ENCODE measurements at places on chromosomes 6 and 20. TPM values are rescaled to one million over a fixed set of nuclear protein-coding genes. Genes with fewer than 3 reads are reported as not detected.

- no peak for DNase-seq
Observed at GRCh38 chr20:1154226-1154625, 30.6 kb downstream of the TMEM74B start.

DNA sequence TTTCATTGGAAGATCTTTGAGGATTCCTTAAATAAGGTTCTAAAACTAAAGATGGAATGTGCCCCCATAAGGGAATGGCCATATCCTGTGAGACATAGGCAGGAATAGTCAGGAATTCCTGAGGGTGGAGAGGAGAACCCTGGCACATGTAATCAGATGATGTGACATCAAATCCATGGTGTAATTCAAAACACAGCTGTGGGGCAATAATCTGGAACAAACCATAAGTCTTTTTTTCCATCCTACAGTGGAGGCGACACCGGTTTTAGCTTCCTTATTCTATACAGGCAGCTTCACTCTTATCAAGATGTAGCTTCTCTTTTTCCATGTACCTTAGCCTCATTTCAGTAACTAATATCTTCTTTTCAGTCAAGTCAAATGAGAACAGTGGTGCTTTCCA is 133.6 kb upstream of the CITED2 start:
- no peak for DNase-seq

The SGK2 gene
- polyA plus RNA-seq: 79.5 TPM

DNA sequence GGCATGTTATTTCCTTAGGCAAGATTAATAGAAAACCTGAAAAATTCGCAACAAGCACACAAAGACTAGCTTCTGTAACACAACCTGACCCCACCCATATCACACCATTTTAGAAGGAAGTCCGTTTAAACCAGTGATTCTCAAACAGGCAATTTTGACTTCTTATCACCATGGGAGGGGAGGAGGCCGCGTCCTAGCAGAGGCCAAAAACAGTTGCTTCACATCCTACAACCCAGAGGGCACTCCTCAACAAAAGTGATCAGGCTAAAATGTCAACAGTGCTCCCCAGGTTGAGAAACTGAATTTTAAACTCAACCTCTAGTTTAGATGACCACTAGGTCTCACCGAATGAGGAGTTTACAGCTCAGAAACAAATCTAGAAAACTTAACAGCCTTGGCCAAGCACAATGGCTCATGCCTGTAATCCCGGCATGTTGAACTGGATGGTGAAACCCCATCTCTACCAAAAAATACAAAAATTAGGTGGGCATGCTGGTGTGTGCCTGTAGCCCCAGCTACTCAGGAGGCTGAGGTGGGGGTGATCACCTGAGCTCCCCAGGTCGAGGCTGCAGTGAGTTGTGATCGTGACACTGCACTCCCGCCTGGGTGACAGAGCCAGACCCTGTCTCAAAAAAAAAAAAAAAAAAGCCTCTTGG is 3.4 kb downstream of the SNX5 start:
- no peak for DNase-seq

GRCh38 chr6:15244620-15245360 is 1.1 kb upstream of the JARID2 start:
- DNase-seq: no peak

- DNase-seq: no peak
Observed at GRCh38 chr6:77011929-77012545, 451.3 kb downstream of the HTR1B start.

DNA sequence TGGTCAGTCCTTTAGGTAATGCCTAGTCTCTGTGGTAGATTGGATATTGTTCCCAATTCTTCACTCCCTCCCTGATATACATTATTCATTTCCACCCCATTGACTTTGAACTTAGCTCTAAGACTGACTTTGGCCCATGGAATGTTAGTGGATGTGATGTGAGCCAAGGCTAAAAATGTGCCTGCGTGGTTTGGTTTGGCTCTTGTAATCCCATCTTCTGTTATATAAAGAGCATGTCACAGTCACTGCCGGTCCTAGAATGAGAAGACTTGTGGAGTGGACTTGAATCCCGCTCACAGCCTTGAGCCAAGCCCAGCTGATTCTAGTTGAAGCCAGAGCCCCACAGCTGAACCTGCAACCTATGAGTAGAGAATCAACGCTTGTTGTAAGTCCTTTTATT is 23.6 kb upstream of the DNAAF9 start:
- DNase-seq: no peak

DNA sequence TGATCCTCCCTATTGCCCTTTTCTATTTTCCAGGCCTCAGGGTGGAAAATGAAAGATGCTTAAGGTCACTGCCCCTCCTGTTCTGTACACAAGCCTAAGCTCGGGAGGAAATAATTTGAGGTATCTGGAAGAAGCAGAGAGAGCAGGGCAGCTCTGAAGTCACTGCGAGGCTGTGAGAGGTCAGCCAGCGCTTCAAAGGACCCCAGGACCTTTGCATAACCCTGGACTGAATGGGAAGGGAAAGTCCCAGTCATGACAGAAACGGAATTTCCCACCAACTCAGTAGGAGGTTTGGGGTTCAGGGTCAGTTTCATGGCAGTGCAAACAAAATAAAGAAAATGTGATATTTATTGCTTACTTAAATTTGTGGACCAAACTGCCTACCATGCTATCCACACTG is 58.1 kb downstream of the LRFN2 start:
- DNase-seq: no peak

DNA sequence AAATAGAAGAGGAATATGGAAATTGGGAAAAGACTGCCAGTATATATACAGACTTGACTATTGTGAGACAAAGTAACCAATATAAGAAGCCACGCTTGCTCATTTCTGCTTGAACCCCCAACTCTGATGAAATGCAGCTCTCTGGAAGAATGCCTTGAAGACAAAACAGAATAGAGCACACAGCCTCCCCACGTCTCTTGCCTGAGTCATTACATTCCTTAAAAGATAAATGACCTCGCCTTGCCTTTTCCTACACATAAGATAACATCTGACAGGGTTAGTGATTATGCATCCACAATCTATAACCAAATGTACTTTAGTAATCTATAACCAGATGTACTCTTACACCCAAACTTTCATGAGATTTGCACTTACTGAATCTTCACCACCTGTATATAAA is 141.1 kb upstream of the EEF1E1 start:
- DNase-seq: no peak

GRCh38 chr6:56671160-56671559 is 28.5 kb upstream of the DST start:
- DNase-seq: no peak

DNA sequence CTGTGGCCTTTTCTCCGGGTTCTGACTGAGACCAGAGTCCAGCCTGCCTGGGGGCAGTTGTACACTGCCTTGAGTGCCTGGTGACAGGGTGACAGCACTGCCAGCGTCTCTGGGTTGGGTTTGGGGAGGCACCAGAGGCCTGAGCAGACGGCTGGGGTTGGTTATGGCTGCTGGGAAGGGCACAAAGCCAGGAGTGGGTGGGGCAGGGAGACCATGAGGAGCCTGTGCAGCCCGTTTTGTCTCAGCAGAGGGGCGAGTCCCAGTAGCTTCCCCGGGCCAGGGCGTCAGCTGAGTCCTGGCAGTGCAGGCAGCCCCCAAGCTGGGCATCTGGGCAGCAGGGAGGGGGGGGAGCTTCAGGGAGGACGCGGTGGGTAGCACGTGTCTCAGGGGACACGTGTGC is 15.3 kb upstream of the SULF2 start:
- no peak for DNase-seq

GRCh38 chr6:160952633-160953281 is 38.8 kb upstream of the MAP3K4 start:
- no peak for DNase-seq

- no peak for DNase-seq
Observed at GRCh38 chr6:137872581-137873115, 5.6 kb downstream of the TNFAIP3 start.

DNA sequence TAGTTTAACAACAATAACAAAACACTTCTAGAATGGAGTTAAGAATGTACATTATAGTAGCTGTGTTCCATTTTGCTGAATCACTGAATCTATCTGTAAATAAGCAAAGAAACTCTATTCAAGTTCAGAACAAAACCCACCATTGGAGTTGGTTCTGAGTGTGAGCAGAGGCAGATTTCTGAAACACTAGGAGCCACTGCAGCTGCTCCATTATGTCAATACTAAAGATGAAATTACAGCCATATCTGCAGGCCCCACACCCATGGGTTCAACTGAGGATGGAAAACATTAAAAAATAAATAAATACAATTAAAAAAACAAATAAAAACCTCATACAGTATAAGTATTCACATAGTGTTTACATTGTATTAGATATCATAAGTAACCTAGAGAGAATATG is 91.0 kb downstream of the REPS1 start:
- no peak for DNase-seq

The ADGRF4 gene
- 0.26 TPM for polyA plus RNA-seq

GRCh38 chr6:168599118-168599494 is 158.1 kb downstream of the SMOC2 start:
- no peak for DNase-seq

DNA sequence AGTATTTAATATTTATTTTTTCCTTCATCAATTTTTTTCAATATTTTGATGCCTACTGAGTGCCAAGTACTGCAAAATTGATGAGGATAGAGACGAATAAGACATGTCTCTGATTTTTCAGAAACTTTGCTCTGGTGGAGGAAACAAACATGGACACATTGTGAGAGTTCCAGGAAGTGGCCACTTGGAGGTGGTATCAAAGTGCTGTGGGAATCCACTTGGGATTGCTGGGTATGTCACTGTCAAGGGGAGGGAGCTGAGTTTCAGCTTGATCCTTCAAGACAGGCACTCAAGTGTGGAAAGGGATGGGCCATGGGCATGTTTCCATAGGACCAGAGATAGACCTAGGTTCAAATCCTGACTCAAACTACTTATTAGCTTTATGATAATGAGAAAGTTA is 24.5 kb upstream of the ABCC10 start:
- DNase-seq: no peak

DNA sequence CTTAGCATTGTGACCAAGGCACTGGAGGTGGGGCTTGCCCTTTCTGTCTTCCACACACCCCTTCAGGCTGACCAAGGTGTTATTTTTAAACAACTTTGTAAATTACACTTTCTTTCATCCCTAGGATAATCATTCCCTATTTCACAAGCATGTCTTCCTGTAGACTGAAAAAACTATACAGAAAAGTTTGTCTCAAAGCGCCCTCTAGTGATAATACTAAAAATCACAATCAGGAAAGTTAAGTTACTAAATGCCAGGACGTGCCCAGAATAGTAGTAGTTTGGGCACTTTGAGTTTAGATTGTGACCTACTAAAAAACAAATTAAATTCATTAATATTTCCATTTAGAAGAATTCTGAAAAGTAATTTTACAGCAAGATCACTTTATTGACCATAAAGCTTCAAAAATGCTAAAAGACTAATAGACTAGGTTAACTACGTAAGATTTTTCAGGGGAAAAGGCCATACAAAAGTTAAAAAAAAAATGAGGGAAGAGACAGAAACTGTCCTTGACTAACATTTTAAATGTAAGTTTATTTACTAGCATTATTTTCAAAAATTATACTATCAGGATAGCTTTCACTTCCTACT is 123.3 kb upstream of the DUSP22 start:
- DNase-seq: no peak

The TBPL1 gene
- 47.2 TPM for polyA plus RNA-seq

DNA sequence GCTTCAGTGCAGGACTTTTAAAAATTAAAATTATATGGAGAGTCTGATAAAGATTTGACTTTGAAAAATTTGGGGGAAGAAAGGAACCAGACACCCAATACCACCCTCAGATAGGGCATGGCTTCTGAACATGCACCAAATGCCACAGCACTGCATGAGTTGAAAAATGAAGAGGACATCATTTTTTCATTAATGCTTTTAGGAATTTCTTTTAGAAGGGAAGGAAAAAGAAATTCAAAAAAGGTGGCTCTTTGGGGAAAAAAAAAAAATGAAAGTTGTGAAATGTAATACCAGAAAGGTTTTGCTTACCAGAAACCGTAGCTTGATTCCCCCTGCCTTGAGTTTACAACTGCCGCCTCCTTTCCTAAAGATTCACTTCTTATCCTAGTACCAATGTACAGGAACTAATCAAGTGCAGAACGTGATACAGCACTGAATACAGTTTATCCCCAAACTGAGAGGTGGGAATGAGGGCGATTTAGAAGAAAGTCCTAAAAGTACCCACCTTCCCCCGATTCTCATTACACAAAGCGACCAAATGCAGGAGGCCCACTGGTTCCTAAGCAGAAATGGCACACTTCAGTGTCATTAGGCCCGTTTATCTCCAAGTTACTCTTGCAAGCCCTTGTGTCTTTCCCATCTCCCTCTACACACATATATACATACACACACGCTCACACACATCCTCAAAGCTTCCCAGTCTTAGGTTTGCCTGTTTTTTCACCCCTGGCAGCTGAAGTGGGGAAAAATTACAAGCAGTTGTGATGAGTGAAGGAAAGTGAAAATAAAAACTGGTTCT is 2.8 kb downstream of the PPP1R10 start:
- DNase-seq: no peak

GRCh38 chr20:46230801-46231282 is 77.5 kb downstream of the CDH22 start:
- DNase-seq: peak; percentile 53

- no peak for DNase-seq
Observed at GRCh38 chr6:123168892-123169773, 173.1 kb downstream of the CLVS2 start.

GRCh38 chr20:34062570-34063482 is 49.2 kb downstream of the EIF2S2 start:
- DNase-seq: no peak

The RAD21L1 gene
- polyA plus RNA-seq: not detected

The C6orf15 gene
- polyA plus RNA-seq: not detected

GRCh38 chr6:26312501-26313397 is 52.2 kb upstream of the BTN3A2 start:
- DNase-seq: no peak

The HNF4A gene
- polyA plus RNA-seq: 50.4 TPM

The HLA-G gene
- 4.5 TPM for polyA plus RNA-seq

GRCh38 chr6:167762259-167762962 is 64.3 kb upstream of the AFDN start:
- no peak for DNase-seq

The HMGCLL1 gene
- polyA plus RNA-seq: 2.5 TPM

- DNase-seq: no peak
Observed at GRCh38 chr6:90319044-90319443, 22.4 kb upstream of the BACH2 start.

DNA sequence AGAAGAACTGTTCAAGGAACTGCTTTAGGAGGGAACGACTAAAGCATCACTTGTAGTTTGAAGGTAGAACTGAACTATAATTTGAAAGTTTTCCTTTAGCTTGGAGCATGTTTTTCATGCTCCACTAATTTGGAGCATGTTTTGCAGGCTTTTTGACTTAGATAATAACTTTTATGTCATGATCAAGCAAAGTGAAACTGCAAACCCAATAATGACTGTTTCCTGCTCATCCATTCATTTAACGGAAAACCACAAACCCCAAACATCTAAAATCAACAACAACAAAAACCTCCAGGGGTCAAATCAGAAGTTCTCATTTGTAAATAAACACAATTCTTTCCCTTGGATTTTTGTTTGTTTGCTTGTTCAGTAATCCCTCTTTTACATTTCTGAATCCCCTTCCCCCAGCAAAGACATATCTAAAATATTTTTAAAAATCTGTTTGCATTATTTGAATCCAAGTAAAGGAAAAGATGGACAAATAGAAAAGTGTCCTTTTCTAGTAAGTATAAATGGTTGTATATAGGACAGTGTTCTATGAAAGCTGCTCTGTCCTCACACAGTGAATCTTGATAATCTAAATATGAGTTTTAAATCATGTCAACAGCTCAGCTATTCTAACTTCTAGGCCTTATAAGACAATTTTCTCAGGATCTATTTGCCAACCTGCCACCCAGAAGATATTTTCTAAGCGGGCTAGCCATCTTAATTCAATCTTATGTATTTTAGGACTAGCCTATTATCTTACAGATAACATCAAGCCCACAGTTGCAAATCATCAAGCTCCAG is 2.6 kb downstream of the SIM1 start:
- no peak for DNase-seq

- no peak for DNase-seq
Observed at GRCh38 chr20:1994627-1995026, 769 bp upstream of the PDYN start.

Data from renal cortex interstitium (tissue), 15 donors.